ENCODE measurements at places on chromosomes 3 and 15. TPM values are rescaled to one million over a fixed set of nuclear protein-coding genes. Genes with fewer than 3 reads are reported as not detected.

DNA sequence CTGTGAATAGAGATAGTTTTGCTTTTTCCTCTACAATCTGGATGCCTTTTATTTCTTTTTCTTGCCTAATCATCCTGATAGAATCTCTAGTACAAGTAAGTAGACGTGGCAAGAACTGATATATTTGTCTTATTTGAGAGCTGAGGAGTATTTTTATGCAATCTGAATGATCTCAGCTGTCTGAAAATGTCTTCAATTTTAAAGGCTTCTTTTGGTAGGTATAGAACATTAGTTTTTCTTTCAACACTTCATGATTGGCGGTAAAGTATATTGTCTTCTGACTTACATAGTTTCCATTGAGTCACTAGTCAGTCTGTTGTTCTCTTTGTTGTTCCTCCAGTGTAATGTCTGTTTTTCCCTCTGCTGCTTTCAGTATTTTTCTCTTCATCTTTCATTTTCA is 31.3 kb downstream of the MGA start:
- no peak overlapping the region for H3K27ac ChIP-seq
- H3K36me3 ChIP-seq, result no peaks in the 10 kb centered on the region
- DNase-seq, result no peak
- H3K27me3 ChIP-seq, result no peaks in the 10 kb centered on the region
- H3K4me1 ChIP-seq, result peaks cover 10% of the 10 kb centered on the region
- H3K4me3 ChIP-seq, result no peak overlapping the region

GRCh38 chr3:135834465-135834864 is 131.1 kb upstream of the PPP2R3A start:
- no peaks in the 10 kb centered on the region for H3K36me3 ChIP-seq
- H3K4me1 ChIP-seq, result no peaks in the 10 kb centered on the region
- no peak overlapping the region for H3K4me3 ChIP-seq
- DNase-seq, result no peak

CHMP2B gene
- 28.4 TPM for total RNA-seq

DNA sequence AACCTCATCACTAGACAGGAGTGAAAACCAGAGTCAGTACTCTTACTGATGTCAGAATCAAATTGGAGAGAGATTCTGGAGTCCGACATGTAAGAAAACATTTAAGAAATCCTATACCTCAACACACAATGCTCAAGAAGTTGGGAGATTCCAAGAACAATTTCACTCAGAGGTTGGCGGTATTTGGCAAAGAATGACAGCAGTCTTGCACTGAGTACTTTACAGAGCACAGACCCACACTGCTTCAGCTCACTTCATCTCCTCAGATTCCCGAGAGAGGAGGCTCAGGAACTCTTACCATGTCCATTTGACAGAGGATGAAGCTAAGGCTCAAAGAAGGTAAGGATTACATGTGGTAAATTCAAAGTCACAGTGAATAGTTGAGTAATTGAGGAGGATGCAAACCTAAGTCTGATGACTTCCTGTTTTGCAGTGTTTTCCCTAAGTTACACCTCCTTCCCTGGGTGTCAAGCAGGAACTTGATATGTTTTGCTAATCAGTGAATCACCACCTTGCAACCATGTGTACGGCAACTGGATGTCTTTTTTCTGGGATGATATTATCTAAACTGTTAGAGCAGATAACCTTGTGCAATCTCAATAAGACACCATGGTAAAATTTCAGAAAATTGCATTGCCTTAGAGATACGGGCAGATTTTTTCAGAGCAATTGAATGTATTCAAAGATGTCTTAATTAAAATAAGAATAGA is 61.3 kb upstream of the MME start:
- no peak overlapping the region for H3K4me3 ChIP-seq
- H3K27me3 ChIP-seq, result no peaks in the 10 kb centered on the region
- DNase-seq, result no peak
- H3K27ac ChIP-seq, result no peak overlapping the region

GRCh38 chr15:83064859-83065258 is 2.2 kb downstream of the BTBD1 start:
- DNase-seq, result no peak
- H3K27ac ChIP-seq, result peak overlapping the region; percentile 93
- peaks cover 21% of the 10 kb centered on the region for H3K4me1 ChIP-seq
- no peaks in the 10 kb centered on the region for H3K27me3 ChIP-seq

KIF7 gene
- 0.16 TPM for total RNA-seq

- no peaks in the 10 kb centered on the region for H3K27me3 ChIP-seq
- no peaks in the 10 kb centered on the region for H3K36me3 ChIP-seq
- H3K27ac ChIP-seq, result no peak overlapping the region
- no peaks in the 10 kb centered on the region for H3K4me1 ChIP-seq
These were observed 32.0 kb upstream of the ITGA11 start for GRCh38 chr15:68463996-68464395.

GRCh38 chr15:73982222-73982962 is 9.7 kb downstream of the STOML1 start:
- peak overlapping the region; percentile 93 for H3K27ac ChIP-seq
- no peaks in the 10 kb centered on the region for H3K27me3 ChIP-seq
- no peak for DNase-seq
- H3K4me3 ChIP-seq, result no peak overlapping the region

DNA sequence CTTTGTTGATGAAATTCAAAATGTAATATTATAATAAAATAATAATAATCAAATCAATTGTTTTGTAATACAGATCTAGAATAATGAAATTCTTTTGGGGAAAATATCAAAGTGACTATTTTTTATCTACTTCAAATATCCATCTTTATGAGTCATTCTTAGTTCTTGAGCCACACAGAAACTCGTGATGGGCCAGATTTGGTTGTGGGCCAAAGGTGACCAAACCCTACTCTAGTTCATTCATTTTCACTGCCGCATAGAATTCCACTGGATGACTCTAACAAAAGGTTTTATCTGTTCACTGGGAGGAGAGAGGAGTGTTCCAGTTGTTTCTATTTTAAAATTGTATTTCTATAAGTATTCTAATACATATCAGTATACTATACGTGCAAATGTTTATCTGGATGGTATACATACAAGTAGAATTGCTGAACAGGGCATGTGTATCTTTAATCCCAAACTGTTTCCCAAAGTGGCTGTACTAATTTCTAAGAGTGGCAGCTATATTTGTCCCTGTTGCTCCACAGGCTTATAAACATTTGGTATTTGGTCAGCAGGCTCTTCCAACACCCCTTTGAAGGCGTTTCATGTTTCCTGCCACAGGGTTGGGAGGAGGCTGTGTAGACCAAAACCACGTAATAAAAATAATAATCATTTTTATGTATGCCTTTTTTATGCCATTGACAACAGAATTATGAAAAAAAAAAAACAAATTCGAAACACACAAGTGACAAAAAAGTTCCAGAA is 7.3 kb upstream of the RTP3 start:
- H3K36me3 ChIP-seq, result no peaks in the 10 kb centered on the region
- H3K4me1 ChIP-seq, result peaks cover 5% of the 10 kb centered on the region
- no peaks in the 10 kb centered on the region for H3K27me3 ChIP-seq
- H3K4me3 ChIP-seq, result no peak overlapping the region
- no peak for DNase-seq

- no peaks in the 10 kb centered on the region for H3K27me3 ChIP-seq
- no peaks in the 10 kb centered on the region for H3K4me1 ChIP-seq
- no peak overlapping the region for H3K27ac ChIP-seq
- H3K4me3 ChIP-seq, result no peak overlapping the region
- no peaks in the 10 kb centered on the region for H3K36me3 ChIP-seq
- DNase-seq, result no peak
These were observed 366.0 kb downstream of the PTPRG start for GRCh38 chr3:61927332-61927731.

- no peaks in the 10 kb centered on the region for H3K36me3 ChIP-seq
- no peaks in the 10 kb centered on the region for H3K27me3 ChIP-seq
- no peak overlapping the region for H3K27ac ChIP-seq
These were observed 346.8 kb upstream of the SATB1 start for GRCh38 chr3:18771931-18772330.

PLD1 gene
- 7.5 TPM for total RNA-seq

DNA sequence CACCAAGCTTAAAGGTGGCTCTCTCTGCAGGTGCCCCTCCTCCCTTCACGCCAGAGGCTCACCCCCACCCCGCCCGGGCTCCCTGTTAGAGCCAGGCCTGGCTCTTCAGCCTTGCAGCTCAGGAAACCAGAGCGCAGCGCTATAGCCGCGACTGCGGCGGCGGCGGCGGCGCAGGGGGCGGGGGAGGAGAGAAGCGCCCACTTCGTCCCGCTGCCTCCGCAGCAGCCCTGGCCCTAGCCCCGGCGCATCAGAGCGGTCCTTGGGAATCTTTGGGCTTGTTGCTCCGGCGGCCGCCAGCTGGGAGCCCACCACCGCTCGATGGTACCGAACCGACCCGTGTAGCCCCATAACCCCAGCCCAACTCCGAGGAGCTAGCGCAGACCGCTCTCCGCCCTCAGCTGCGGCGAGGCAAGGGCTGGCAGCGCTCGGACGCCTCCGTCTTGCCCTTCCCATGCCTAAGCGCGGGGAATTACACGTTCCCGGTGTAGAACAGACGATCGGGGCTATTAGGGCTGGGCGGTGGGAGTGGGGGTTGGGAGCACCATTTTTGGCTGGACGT is 1.2 kb downstream of the RASGRF1 start:
- H3K4me1 ChIP-seq, result no peaks in the 10 kb centered on the region
- H3K4me3 ChIP-seq, result no peak overlapping the region
- DNase-seq, result no peak
- H3K27ac ChIP-seq, result no peak overlapping the region

GRCh38 chr15:85276921-85277320 is 103.5 kb upstream of the AKAP13 start:
- no peaks in the 10 kb centered on the region for H3K36me3 ChIP-seq
- no peaks in the 10 kb centered on the region for H3K27me3 ChIP-seq

GRCh38 chr15:65576664-65577063 is 34.3 kb downstream of the INTS14 start:
- H3K36me3 ChIP-seq, result peaks cover 10% of the 10 kb centered on the region
- H3K4me1 ChIP-seq, result peaks cover 5% of the 10 kb centered on the region
- no peaks in the 10 kb centered on the region for H3K27me3 ChIP-seq
- H3K27ac ChIP-seq, result no peak overlapping the region

STRIT1 gene
- not detected for total RNA-seq

ATP13A4 gene
- 1.0 TPM for total RNA-seq

NPAP1 gene
- not detected for total RNA-seq

DNA sequence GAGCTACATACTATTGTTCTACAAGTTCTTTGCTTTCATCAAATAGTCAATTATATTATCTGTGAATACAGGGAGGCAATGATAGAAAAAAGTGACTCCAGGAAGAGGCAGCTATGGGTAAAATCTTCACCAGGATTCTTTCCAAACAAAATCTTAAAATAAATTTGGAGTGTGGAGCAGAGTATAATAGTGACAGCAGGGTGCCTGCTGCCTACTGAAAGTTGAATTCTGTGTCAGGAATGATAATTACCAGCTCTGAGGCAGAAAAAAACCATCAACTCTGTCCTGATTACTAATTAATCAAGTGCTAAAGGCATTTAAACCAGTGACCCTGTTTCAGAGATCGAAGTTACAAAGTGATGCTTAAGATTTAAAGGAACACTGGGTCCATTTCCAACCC is 148.0 kb downstream of the DIPK2A start:
- H3K36me3 ChIP-seq, result no peaks in the 10 kb centered on the region
- H3K4me1 ChIP-seq, result no peaks in the 10 kb centered on the region

DNA sequence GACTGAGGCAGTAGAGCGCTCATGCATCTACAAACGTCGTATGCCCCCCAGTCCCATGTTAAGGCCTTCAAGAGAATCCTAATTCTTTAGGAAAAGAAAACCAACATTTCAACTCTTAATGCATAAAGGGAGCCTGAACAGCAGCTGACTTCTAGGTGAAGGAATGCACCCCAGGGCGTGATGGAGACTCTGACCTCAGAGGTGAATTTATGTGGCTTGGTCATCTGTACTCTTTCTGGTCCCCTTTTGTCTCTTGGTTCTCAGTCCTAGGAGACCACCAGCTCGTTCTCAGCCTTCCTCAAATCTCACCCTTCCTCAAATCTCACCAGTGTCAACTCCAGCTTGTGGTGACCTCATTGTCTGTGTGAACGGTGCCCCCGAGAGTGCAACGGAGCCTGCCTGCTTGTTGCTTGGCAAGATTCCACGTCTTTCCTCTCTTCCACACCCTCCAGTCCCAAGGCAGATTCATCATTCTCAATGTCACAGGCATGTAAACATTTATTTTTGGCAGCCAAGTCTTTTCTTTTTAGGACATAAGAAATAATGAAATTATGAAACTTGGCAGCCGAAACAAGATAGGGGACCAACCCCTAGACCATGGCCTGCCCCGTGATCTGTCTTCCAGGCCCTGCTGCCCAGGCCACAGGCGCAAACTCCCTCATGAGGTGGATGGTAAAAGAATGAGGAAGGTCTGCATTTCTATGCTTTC is 166.2 kb downstream of the ADAMTS17 start:
- H3K4me1 ChIP-seq, result peaks cover 11% of the 10 kb centered on the region
- no peak for DNase-seq
- no peaks in the 10 kb centered on the region for H3K27me3 ChIP-seq
- no peaks in the 10 kb centered on the region for H3K36me3 ChIP-seq
- no peak overlapping the region for H3K4me3 ChIP-seq

- DNase-seq, result no peak
- no peak overlapping the region for H3K4me3 ChIP-seq
- H3K36me3 ChIP-seq, result no peaks in the 10 kb centered on the region
- H3K4me1 ChIP-seq, result peaks cover 17% of the 10 kb centered on the region
- H3K27ac ChIP-seq, result no peak overlapping the region
These were observed 9.6 kb downstream of the SQOR start for GRCh38 chr15:45644437-45644836.
